Cardiac muscle cell (in vitro differentiated cells and primary cell): ENCODE measurements at places on chromosomes 7 and 10. TPM values are rescaled to one million over a fixed set of nuclear protein-coding genes. Genes with fewer than 3 reads are reported as not detected.

DNA sequence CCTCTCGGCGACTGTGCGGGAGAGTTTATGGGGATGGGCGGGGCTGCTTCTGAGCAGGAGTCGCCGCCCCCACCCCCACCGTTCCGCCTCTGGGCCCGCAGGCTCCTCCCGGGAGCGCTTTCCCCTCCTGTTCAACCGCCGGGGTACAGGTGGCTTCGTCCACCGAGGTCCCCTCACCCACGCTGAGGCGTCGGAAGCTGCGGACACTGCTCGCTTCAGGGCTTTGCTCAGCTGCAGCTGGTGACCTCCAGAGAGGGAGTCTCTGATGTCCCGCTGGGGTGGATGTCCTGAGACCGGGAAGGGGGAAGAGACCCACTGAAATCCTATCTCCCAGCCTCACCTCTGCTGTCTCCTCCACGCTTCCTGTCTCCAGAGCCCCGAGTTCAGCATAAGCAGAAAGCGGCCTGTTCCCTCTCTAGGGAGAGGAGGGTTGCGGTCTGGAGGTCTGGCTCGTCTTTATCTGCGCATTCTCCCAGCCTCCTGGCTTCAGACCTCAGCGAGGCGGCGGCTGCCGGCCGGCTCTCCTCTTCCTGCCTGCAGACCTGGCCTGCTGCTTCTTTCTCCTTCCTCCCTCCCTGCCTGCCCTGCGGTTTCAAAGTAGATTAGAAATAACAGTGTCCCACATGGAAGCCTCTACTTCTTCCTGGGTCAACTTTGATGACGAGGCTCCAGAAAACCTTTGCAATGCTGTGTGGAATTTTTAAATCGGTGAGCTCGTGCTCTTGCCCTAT is 1.8 kb downstream of the CYP2E1 start:
- no peak for DNase-seq

The SPDYE11 gene
- polyA plus RNA-seq: 0.73 and 1.1 TPM in 2 replicates

GRCh38 chr7:105978035-105978434 is 15.0 kb downstream of the CDHR3 start:
- DNase-seq: peak; percentile 77

The TFR2 gene
- polyA plus RNA-seq: 0.39 TPM in 1 of 2 replicates, not detected in the other

DNA sequence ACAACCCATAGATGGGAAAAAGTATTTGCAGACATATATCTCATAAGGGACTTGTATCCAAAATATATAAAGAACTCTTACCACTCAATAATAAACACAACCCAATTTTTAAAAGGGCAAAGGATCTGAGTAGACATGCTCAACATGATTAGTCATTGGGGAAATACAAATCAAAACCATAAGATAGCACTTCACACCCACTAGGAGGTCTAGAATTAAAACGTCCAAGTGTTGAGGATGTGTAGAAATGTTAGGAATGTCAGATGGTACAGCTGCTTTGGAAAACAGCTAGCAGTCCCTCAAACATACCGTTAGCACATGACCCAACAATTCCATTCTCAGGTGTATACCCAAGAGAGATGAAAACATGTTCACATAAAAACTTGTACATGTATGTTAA is 8.3 kb downstream of the PSTK start:
- no peak for DNase-seq

The ARL4A gene
- 10.0 and 15.6 TPM in 2 replicates for polyA plus RNA-seq

DNA sequence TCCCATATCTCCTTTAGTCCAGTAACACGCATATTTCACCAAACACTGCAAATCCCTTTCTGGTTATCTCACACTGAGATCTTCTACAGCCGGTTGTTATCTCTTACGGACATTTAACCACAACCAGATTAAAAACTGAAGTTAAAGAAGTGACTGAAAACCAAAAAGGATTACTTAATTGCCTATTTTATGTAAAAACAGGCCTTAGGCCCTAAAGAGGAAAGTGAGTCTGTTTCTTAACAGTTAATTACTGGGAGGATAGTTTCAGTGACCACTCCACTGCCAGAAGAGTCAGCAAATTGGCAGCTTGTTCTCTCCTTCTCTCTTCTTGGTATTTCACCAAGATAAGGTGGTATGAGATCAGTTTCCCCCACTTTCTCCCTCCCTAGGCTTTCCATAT is 161.9 kb upstream of the MEOX2 start:
- peak; percentile 25 for DNase-seq
